ENCODE measurements at places on chromosomes 13 and 19. TPM values are rescaled to one million over a fixed set of nuclear protein-coding genes. Genes with fewer than 3 reads are reported as not detected.

GRCh38 chr19:46021531-46022041 is 1.3 kb downstream of the PGLYRP1 start:
- H3K36me3 ChIP-seq: peaks cover 3% of the 10 kb centered on the region
- DNase-seq: no peak
- H3K4me3 ChIP-seq: no peak overlapping the region
- H3K27me3 ChIP-seq: peaks cover 24% of the 10 kb centered on the region
- no peak overlapping the region for H3K27ac ChIP-seq

GRCh38 chr13:106468744-106469590 is 66.5 kb downstream of the EFNB2 start:
- no peaks in the 10 kb centered on the region for H3K36me3 ChIP-seq
- DNase-seq: no peak
- H3K4me1 ChIP-seq: no peaks in the 10 kb centered on the region

GRCh38 chr19:54587026-54587425 is 6.4 kb upstream of the LILRA1 start:
- H3K4me1 ChIP-seq: no peaks in the 10 kb centered on the region
- no peak for DNase-seq
- H3K27me3 ChIP-seq: peaks cover 28% of the 10 kb centered on the region

GRCh38 chr13:114108141-114108761 is 24.2 kb downstream of the RASA3 start:
- peaks cover 51% of the 10 kb centered on the region for H3K36me3 ChIP-seq
- peaks cover 62% of the 10 kb centered on the region for H3K4me1 ChIP-seq
- H3K27me3 ChIP-seq: no peaks in the 10 kb centered on the region
- no peak for DNase-seq

DNA sequence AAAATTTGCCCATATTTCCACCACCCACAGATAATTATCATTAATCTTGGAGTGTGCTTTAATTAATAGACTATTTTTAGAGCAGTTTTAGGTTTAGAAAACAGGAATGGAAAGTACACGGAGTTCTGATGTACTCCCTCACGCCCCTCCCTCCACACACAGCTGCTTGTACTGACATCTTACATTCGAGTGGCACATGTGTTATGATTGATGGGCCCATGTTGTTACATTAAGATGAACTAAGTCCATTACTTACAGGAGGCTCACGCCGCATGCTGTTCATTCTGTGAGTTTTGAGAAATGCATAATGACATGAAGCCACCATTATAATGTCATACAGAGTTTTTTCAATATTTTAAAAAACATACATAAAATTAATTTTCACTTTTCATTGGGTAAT is 1.2 kb upstream of the SPATA13 start:
- peaks cover 9% of the 10 kb centered on the region for H3K27me3 ChIP-seq
- DNase-seq: no peak
- H3K36me3 ChIP-seq: peaks cover 3% of the 10 kb centered on the region
- peaks cover 21% of the 10 kb centered on the region for H3K4me1 ChIP-seq

DNA sequence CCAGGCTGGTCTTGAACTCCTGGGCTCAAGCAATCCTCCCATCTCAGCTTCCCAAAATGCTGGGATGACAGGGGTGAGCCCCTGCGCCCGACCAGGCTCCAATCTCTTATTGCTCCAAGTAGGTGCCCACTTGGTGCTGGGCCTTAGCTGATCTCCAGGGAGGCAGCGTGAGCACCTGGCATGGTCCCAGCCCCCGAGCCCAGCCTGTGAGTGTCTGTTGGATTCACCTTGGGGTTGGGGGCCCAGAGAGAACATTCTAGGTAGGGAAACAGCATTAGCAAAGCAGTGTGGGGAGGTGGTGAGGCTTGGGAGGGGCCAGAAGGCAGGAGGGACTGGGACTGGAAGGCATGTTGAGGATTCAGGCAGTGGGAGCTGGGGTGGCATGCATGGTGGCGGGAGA is 45.5 kb downstream of the DNM2 start:
- peak overlapping the region; percentile 96 for H3K27ac ChIP-seq
- peak overlapping the region; percentile 64 for H3K4me3 ChIP-seq
- H3K36me3 ChIP-seq: peaks cover 53% of the 10 kb centered on the region
- no peaks in the 10 kb centered on the region for H3K27me3 ChIP-seq
- peaks cover 75% of the 10 kb centered on the region for H3K4me1 ChIP-seq

DNA sequence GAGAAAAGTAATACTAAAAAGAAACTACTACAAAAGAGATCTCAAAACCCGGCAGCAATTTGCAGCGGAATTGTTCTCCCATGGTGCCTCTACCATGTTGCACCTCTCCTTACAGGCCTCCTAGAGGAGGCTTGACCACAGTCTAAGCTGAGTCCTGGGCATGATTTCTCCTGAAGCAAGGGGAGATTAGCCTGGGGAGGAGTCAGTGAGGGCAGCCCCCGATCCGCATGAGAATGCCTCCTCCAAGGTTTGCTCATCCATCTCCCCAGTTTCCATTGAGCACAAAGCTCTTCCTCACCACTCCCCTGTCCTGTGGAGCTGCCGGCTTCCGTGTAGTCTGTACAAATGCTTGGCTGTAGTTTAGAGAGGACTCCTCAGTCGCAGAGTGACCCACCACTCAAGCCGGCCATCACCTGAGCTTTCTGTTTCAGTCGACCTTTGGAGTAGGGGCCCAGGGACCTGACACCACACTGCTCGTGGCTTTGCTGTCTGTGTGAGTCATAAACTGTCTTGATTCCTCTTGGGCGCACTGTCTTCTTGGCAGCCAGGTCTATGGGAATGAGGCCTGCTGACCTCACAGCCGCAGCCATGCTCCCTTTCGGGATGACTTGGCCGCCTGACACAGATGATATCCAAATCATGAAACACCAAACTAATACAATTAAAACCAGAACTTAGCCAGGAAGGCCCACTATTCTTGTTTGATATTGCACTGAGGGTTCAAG is 72.3 kb downstream of the C1QTNF9 start:
- H3K27ac ChIP-seq: no peak overlapping the region
- H3K4me1 ChIP-seq: peaks cover 9% of the 10 kb centered on the region
- no peaks in the 10 kb centered on the region for H3K36me3 ChIP-seq
- H3K4me3 ChIP-seq: no peak overlapping the region

DNA sequence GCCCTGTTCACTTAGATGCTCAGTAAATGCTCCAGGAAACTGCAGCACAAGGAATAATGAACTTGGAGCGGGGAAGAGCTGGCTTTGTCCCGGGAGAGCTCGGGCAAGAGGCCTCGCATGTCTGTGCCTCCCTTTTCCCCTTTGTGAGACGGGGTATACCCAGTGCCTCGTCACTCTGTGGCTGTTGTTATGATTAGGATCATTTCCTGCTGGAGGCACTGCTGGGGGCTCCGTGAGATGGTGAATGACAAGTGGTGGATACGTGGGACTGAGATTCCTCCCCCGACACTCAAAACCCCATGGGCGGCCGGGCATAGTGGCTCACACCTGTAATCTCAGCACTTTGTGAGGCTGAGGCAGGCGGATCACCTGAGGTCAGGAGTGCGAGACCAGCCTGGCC is 1.1 kb upstream of the PLVAP start:
- H3K36me3 ChIP-seq: peaks cover 5% of the 10 kb centered on the region
- H3K4me1 ChIP-seq: peaks cover 7% of the 10 kb centered on the region
- no peak for DNase-seq
- no peak overlapping the region for H3K27ac ChIP-seq

DNA sequence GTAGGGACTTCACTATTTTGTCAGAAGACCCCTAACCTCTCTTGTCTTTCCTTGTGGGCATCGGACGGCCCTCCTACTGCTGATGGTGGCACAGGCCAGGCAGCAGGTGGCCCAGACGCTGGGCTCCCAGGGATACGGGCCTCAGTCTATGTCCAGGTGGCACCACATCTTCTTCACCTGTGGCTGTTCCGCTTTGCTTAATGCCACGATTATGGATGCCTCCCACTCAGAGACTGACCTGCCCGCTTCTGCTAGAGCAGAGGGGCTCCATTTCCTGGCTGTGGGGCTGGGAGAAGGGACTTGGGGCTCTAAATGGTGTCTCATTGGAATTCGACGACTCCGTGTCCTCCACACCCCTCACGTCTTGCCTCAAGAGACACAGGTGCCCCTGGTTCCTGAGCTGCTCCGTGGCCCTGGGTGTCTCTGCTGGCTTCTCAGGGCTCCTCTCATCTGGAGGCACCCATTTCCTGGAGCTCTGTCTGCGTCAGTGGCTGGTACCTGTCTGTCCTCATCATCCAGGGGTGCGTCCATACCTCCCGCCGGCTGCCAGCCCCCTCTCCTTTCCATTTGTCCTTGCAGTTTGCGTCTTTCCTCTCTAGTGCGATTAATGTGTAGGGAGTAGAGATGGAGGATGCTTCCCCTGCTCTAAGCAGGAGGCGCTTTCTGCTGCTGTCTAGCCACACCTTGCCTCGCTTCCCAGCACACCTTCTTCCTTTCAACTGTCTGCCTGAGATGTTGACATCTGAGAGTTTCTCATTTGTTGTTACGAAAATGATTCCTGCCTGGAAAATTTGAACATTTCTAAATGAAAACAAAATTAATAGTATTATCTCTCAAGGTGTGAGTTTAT is 63.4 kb downstream of the TEX29 start:
- peak overlapping the region; percentile 78 for H3K27ac ChIP-seq
- peaks cover 40% of the 10 kb centered on the region for H3K4me1 ChIP-seq
- H3K4me3 ChIP-seq: peak overlapping the region; percentile 5
- H3K36me3 ChIP-seq: no peaks in the 10 kb centered on the region
- no peak for DNase-seq

- DNase-seq: no peak
- H3K27me3 ChIP-seq: no peaks in the 10 kb centered on the region
- H3K36me3 ChIP-seq: no peaks in the 10 kb centered on the region
- H3K4me1 ChIP-seq: no peaks in the 10 kb centered on the region
- H3K4me3 ChIP-seq: no peak overlapping the region
These were observed 1796.5 kb upstream of the MIR17HG start for GRCh38 chr13:89550938-89551337.

CEACAM5 gene
- not detected for total RNA-seq

SLC1A6 gene
- not detected for total RNA-seq

DNA sequence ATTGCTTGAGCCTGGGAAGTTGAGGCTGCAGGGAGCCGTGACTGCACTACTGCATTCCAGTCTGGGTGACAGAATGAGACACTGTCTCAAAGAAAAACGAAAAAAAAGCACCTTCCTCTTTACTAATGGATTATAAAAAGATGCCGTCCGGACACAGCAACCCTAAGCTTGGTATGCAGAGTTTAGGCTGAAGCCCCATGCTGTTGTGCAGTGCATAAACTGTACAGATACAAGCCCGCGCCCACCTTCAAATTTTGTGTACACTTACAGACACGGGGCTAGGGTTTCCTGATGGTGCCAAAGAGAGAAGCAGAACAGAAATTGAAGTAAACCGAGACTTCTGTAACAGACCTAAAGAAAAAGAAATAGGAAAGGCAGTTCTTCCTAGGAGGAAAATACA is 9.0 kb downstream of the LPAR6 start:
- DNase-seq: no peak
- peaks cover 49% of the 10 kb centered on the region for H3K36me3 ChIP-seq
- H3K4me3 ChIP-seq: no peak overlapping the region
- peak overlapping the region; percentile 80 for H3K27ac ChIP-seq
- H3K27me3 ChIP-seq: no peaks in the 10 kb centered on the region

DNA sequence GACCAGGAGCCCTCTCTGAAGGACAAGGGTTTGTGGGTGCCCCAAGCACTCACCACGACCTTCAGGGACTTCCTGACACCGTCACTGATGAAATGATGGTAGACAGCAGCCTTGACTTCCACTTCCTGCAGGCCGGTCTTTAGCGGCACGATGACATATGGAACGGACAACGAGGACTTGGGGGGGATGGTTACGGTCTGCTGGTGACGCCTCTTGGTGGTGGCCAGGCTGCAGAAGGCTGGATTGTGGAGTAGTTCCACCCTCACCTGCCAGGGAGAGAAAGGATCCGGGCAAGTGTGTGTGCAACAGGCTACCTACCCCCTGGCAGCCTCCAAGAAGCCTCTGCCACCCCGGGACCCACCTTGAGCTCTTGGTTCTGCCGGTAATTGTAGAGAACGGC is 23.2 kb downstream of the C3 start:
- H3K36me3 ChIP-seq: no peaks in the 10 kb centered on the region
- H3K4me1 ChIP-seq: peaks cover 4% of the 10 kb centered on the region
- no peaks in the 10 kb centered on the region for H3K27me3 ChIP-seq
- H3K27ac ChIP-seq: no peak overlapping the region
- H3K4me3 ChIP-seq: no peak overlapping the region
- DNase-seq: no peak

DNA sequence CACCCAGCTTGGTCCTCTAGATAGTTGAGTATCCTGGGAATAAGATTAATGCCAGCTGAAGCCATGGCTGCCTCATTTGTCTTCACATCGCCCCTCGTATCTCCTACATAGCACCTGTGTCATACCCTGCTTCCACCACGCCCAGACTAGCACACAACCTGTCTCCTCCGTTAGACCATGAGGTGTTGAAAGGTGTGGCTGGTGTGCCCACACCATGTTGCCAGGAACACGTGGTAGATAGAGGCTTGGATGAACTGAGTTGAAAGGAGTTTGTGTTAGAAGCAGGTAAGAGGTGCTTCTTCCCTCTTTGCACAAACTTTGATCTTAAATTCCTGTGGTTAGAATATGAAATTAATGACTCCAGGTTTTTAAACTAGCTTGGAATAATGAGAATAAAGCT is 40.1 kb downstream of the RGCC start:
- H3K4me1 ChIP-seq: peaks cover 92% of the 10 kb centered on the region
- H3K27me3 ChIP-seq: no peaks in the 10 kb centered on the region
- no peak overlapping the region for H3K27ac ChIP-seq
- peaks cover 12% of the 10 kb centered on the region for H3K36me3 ChIP-seq

DNA sequence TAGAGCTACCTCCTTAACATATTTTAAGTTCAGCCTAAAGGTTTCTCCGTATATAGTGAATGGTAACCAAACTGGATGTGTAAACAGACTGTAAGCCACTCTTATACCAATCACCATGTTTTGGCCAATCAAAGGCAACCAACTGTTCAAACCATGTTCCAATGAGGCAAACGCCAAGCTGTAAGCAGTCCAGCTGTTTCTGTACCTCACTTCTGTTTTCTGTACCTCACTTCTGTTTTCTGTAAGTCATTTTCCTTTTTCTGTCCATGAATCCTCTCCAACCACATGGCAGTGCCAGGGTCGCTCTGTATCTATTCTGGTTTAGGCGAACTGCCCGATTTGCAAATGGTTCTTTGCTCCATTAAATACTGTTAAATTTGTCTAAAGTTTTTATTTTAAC is 24.4 kb downstream of the COMMD6 start:
- H3K4me1 ChIP-seq: no peaks in the 10 kb centered on the region
- no peak overlapping the region for H3K27ac ChIP-seq
- no peaks in the 10 kb centered on the region for H3K36me3 ChIP-seq
- no peak overlapping the region for H3K4me3 ChIP-seq
- DNase-seq: no peak

DNA sequence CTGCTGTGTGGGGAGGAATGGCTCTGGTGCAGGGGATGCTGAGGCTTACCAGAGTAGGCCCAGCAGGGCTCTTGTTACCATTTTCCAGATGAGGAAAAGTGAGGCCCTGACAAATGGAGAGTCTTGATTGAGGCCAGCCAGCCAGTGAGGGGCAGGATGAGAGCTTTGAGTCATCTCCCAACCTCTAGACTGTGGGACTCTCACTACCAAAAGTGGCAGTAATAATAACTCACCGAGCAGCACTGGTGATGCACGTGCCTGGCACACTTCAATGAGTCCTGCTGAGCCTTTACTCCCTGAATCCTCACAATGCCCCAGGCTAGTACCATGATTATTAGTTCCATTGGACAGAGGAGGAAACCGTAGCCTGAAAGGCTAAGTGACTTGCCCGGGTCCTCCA is 7.8 kb downstream of the CIC start:
- H3K27ac ChIP-seq: peak overlapping the region; percentile 61
- no peak for DNase-seq
- H3K4me3 ChIP-seq: no peak overlapping the region
- no peaks in the 10 kb centered on the region for H3K27me3 ChIP-seq
- peaks cover 29% of the 10 kb centered on the region for H3K36me3 ChIP-seq

CCNA1 gene
- 0.83 TPM for total RNA-seq
